ENCODE measurements at places on chromosomes 13 and 19.
A peak's percentile ranks its signal among the peaks of the same experiment; 100 is the strongest.

DNA sequence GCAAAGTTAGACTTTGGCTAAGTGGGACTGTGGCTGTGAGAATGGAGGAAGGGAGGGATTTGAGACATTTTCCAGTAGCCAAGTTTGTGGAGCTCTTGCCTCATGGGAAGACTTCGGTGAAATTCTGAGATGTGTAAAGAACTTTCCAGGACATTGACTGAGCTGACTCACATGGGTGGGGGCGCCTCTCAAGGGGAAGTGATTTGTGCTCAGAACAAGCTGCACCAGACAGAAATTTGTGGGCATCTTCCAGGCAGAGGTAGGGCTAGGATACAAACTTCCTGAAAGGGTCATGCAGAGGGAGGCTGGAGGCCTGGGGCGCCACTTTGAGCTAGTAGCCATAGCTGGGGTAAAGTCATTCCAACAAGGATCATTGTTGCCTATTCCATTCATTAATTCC is 9.8 kb upstream of the SIGLEC10 start:
- DNase-seq = no peak

DNA sequence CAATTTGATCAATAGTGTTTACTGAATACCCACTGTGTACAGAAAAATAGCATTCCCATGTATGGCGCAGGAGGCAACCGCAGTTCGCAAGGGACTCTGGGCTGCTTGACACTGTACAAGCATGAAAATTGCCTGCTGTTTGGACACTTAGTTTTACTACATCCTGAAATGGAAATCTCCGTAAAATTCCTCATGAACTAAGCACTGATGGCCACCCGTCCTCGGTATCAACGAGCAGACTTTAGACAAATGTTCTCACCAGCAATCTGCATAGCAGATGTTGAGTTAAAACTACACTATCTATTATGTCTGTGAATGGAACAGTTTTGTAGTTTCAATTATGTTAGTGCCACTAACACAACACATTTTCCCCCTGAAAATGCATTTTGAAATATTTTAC is 294.7 kb downstream of the DCLK1 start:
- DNase-seq = no peak

GRCh38 chr19:50721441-50722137 is 1.6 kb upstream of the CLEC11A start:
- DNase-seq = no peak

DNA sequence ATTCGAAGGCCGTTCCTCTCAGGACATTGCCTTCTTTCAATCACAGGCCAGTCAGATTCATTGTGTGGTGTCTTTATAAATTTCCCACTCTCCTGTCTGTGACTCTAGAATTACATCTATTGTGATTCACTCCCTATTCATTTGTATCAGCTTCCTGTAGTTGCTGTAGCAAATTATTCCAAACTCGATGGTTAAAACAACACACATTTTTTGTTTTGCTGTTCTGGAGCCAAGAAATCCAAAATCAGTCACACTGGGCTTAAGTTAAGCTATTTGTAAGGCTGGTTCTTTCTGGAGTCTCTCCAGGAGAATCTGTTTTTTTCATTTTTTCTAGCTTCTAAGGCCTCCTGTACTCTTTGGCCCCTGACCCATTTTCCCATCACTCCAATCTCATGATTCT is 1487.0 kb upstream of the SLC10A2 start:
- no peak for DNase-seq

GRCh38 chr13:70960841-70961443 is 852.7 kb upstream of the KLHL1 start:
- peak; percentile 20 for DNase-seq

GRCh38 chr13:27905650-27906049 is 14.2 kb upstream of the PDX1 start:
- DNase-seq = no peak

GRCh38 chr19:34430738-34431625 is 2.8 kb downstream of the UBA2 start:
- DNase-seq = peak; percentile 78

DNA sequence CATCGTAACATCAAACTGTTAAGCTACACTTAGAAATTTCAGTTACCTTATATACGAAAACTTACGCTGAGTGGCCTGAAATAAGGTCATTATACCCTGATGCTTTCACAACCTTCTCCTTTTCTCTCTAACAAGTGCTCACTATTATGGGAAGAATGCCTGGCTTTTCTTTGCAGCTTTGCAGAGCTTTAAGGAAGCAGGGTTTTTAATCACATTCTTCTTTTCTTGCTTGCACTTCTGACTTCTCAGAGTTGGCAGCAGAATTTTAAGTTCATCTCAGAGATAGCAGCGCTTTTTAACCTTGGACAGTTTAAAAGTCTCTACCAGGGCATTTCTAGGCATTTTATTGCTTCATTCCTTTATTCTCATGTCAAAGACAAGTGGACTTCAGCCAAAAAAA is 285.1 kb downstream of the SPRY2 start:
- no peak for DNase-seq

- DNase-seq = no peak
Measured at GRCh38 chr13:113046883-113047244, 58.7 kb upstream of the F7 start.

- DNase-seq = peak; percentile 68
Measured at GRCh38 chr19:37691881-37692504, 27.6 kb downstream of the ZNF607 start.

GRCh38 chr13:90156390-90156789 is 1191.1 kb upstream of the MIR17HG start:
- no peak for DNase-seq

- DNase-seq = no peak
Measured at GRCh38 chr13:41610404-41610803, 153.1 kb downstream of the RGCC start.

DNA sequence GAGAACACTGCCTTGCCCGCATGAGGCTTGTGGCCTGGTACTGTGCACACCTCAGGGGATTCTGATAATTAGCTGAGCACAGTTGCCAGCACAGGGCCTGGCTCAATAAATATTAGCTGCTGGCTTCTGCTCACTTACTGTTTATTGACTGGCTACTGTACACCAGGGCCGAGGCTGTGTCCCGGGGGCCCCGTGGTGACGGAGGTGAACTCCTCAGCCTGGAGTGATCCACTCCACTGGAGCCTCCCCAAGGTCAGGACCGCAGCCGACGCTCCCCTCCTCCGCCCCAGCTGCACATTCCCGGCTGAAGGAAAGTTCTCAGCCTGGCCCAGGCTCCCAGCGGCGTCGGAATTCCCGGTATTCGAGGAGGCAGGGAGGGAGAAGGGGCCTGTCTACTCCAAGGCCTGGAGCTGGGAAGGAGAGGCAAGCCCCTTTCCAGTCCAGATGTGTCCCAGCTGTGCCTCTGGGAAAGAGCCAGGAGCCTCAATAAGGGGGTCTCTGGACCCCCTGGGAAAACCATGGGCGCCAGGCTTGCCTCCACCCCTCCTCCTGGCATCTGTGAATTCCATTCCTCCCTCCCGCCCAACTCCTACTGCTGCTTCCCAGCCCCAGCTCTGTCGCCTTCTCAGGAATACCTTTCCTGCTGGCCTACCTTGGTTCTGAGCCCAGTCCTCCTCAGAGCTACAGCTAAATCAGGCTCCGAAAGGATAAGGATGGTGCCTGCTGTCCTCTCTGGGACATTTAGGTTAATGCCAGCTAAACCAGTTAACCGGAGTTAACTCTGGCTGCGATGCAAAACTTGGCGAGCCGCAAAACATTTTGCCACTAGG is 7.3 kb downstream of the RPS16 start:
- no peak for DNase-seq

- DNase-seq = no peak
Measured at GRCh38 chr13:91632086-91632485, 233.7 kb downstream of the GPC5 start.

DNA sequence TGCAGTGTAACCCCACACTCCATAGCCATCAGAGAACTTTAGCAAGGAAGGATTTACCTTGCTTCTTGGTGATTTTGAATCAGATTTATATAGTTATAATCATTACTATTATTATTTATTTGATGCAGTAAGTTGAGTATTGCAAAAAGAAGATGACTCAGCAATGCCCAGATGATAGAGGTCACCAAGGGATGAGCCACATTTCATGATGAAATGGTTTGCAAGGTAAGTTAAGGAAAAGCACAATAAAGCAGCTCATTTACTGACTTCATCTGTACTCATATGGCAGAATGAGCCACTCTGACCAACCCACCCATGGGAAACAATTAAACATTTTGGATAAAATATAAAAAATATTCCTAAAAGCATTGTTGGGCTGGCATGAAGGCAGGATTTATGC is 59.1 kb downstream of the AKAP11 start:
- no peak for DNase-seq

DNA sequence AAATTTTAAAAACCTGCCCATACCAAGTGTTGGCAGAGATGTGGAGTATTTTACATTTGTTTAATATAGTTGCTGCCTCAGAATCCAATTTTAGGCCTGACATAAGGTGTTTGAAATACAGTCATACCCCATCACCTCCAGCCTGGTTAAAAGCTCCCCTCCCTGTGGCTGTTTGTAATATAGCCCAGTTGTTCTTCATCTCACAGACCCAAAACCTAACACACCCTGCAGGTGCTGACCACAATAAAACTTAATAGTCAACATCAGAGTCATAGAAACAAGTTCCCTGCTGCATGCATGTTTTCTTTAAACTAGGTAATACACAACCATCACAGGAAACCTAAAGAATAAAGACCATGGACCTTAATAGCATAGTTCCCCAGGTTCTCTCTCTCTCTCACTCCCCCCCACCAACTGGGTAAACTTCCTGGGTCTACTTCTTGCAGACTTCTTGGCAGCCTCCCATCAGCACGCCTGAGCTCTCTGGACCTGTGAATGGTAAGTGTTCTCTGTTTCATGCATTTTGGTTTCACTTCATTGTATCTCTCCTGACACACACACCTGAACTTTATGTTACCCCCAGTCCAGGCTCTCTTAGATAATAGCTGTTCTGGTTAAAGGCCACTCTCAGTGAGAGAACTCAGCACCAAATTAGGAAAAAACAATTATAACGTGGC is 1369.9 kb downstream of the EFNB2 start:
- DNase-seq = no peak

- peak; percentile 64 for DNase-seq
Measured at GRCh38 chr13:98998831-98999638, 21.2 kb upstream of the DOCK9 start.

GRCh38 chr19:43439032-43439708 is 24.5 kb downstream of the TEX101 start:
- peak; percentile 69 for DNase-seq

DNA sequence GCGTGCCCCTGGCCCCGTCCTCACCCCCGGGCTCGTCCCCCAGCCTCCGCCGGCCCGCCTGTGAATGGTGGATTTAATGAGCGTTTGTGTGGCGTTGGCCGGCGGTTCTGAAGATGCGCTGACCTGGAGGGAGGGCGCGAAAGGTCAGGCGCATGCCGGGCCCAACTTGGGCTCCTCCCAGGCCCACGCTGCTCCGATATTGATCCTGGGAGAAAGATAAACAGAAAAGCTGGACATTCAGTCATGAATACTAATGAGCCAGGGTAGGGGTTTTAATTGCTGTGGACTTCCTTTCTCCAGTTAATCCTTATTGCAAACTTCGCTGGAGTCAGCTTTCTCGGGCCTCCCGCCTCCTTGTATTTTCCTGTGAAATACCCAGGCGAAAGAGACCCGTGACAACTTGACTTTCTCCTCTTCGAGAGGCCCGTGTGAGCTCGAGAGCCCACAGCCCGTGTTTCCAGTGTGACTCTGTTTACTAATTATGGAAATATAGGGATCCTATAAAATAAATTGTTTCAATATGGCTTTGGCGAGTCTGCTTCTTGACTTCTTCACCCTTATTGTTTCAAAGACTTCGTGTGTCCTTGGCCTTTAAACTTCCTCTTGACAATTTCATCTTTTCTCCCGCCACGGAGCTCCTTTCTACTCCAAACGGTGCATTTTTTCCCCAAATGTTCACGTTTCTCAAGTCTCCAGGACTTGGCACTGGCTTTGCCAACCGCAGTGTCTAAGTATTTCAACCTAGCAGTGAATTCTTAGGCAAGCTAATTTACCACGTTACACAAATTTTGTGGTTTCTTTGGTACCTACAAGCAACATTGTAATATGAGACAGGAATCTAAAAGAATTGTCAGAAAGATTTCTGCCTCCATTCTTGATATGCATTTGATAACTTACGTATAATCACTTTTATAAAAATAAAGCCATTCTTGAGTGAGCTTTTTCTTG is 10.5 kb downstream of the ZIC2 start:
- DNase-seq = no peak
